ENCODE measurements at places on chromosomes 1 and 21.

DNA sequence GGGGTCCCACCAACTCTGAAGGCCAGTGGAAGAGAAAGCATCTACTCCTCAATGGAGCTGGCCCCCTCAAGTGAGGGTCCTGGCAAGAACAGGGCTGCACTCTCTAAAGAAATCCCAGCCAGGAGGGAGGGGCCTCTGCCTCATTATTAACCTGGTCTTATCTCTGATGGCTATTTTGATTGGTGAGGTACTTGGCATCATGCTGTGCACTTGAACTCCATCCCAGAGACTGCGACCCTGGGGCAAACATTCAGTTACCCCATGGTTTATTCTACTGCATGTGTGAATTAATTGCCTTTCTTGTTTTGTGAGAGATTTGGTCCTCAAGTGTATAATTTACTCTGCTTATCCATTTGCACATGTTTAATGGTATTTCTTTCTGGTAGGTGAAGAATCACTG is 55.0 kb upstream of the ETV3 start:
- H3K4me3 ChIP-seq, result no peak overlapping the region
- H3K36me3 ChIP-seq, result no peaks in the 10 kb centered on the region
- peaks cover 6% of the 10 kb centered on the region for H3K4me1 ChIP-seq
- DNase-seq, result no peak
- H3K27ac ChIP-seq, result no peak overlapping the region

GRCh38 chr1:224542783-224543440 is 73.2 kb upstream of the CNIH3 start:
- no peaks in the 10 kb centered on the region for H3K27me3 ChIP-seq
- H3K36me3 ChIP-seq, result no peaks in the 10 kb centered on the region
- no peak for DNase-seq
- no peak overlapping the region for H3K4me3 ChIP-seq

DNA sequence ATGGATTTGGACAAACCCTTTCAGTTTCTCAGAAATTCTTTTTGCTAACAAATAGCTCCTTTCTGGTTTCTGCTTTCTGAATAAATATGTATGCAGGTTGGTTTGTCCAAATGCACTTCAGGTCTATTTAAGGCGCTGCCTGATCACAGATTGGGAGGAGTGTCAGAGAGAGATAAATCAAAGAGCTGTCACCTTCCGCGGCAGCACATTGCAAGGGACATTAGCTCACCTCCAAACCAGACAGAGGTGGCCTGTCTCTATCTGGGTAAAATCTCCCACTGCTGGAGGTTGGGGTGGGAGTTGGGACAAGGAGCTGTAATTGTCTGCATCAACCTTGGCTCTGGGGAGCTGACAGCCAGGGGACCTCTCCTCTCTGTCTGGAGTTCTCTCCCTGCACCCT is 25.2 kb downstream of the PRAMEF20 start:
- H3K4me1 ChIP-seq, result no peaks in the 10 kb centered on the region
- no peaks in the 10 kb centered on the region for H3K36me3 ChIP-seq
- no peak overlapping the region for H3K27ac ChIP-seq
- no peak for DNase-seq
- H3K27me3 ChIP-seq, result no peaks in the 10 kb centered on the region

GRCh38 chr21:15408089-15408488 is 321.7 kb upstream of the USP25 start:
- H3K27me3 ChIP-seq, result no peaks in the 10 kb centered on the region
- no peak overlapping the region for H3K4me3 ChIP-seq
- no peak overlapping the region for H3K27ac ChIP-seq
- no peaks in the 10 kb centered on the region for H3K36me3 ChIP-seq
- H3K4me1 ChIP-seq, result no peaks in the 10 kb centered on the region
- DNase-seq, result no peak

DNA sequence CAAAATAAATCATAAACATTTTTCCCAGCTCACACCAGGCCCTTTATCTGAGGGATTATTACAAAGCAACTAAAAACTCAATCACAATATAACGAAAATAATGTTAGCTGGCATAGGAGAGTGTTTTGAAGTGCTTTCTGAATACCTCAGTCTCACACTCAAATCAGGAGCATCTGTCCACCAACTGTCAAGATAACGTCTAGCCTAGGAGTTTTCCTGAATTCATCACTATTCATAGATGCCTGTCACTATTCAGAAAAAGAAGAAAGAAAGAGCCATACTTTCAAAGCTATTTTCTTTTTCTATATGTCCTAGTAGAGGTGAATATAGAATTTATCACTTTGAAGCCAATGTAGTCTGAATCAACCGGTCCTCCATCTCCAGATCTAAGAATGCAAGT is 127.0 kb downstream of the AKT3 start:
- DNase-seq, result no peak
- no peaks in the 10 kb centered on the region for H3K27me3 ChIP-seq
- H3K36me3 ChIP-seq, result no peaks in the 10 kb centered on the region
- H3K4me1 ChIP-seq, result no peaks in the 10 kb centered on the region

GRCh38 chr21:21436012-21436534 is 437.9 kb downstream of the NCAM2 start:
- H3K4me1 ChIP-seq, result no peaks in the 10 kb centered on the region
- no peaks in the 10 kb centered on the region for H3K36me3 ChIP-seq
- H3K27me3 ChIP-seq, result no peaks in the 10 kb centered on the region
- DNase-seq, result no peak
- no peak overlapping the region for H3K4me3 ChIP-seq

DNA sequence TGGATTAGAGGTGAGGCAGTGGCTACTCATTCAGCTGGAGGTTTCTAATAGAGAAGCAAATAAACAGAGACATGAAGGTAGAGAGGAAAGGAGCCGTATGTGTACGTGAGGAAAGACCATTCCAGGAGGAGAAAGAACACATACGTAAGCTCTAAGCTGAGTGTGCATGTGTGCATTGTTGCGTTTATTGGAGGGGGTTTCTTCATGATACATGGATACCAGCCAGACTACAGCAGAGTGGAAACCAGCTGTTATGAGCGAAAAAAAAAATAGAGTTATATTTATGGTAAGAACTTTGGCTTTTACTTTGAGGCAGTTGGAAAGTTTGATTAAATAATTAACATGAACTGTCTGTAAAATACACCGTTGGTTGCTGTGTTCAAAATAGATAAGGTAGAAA is 173.4 kb upstream of the RGS18 start:
- H3K27me3 ChIP-seq, result no peaks in the 10 kb centered on the region
- no peak overlapping the region for H3K27ac ChIP-seq
- DNase-seq, result no peak
- no peaks in the 10 kb centered on the region for H3K4me1 ChIP-seq

GRCh38 chr1:185132534-185132933 is 24.2 kb downstream of the TRMT1L start:
- no peak overlapping the region for H3K27ac ChIP-seq
- peaks cover 28% of the 10 kb centered on the region for H3K36me3 ChIP-seq
- H3K27me3 ChIP-seq, result no peaks in the 10 kb centered on the region

DNA sequence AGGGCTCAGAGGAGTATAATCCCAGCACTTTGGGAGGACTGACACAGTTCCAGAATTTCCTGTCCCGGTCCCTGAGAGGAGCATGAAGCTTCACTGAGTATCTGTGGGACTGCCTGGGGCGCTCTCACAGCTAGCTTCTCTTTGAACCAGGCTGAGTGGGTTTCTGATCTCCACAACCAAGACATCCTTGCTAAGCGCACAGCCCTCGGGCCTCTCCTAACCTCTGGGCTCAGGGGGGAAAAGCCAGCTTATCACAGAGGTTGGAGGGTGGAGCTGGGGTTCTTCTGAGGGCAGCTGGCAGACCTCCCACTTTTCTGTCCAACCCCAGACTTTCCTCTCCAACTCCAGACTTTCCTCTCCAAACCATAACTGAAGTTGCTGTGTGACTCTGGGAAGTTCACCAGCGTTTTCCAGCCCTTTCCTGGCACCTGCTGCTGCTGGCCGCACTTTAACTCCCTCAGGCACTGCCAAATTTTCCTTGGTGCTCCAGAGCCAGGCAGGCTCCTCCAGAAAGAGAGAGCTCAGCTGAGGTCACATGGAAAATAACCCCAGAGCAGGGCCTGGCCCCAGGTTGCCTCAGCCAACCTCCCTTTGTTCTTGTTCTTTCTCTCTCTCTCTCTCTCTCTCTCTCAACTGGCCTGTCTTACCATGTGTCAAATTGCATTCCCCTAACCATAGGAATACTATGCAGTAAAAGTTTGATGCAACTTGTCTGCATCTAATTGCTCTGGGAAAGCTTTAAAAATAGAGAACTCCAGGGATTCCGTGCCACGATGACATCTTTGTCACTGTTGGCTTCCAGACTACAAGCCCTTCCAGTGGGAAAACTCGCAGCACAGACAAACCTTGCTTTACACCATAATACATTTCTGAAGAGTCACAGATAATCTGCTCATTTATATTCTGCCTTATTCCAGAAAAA is 49.5 kb downstream of the OLFML2B start:
- DNase-seq, result no peak
- peaks cover 32% of the 10 kb centered on the region for H3K4me1 ChIP-seq
- no peak overlapping the region for H3K4me3 ChIP-seq
- no peaks in the 10 kb centered on the region for H3K27me3 ChIP-seq

DNA sequence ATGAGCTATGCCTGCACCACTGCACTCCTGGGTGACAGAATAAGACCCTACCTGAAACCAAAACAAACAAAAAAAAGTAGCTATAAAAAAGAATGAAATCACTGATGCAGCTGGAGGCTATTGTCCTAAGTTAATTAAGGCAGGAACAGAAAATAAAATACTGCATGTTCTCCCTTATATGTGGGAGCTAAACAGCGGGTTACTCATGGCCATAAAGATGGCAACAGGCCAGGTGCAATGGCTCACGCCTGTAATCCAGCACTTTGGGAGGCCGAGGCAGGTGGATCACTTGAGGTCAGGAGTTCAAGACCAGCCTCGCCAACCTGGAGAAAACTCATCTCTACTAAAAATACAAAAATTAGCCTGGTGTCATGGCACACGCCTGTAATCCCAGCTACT is 152.7 kb downstream of the PIK3R3 start:
- DNase-seq, result no peak
- H3K4me1 ChIP-seq, result no peaks in the 10 kb centered on the region
- no peaks in the 10 kb centered on the region for H3K36me3 ChIP-seq
- no peak overlapping the region for H3K27ac ChIP-seq
- H3K4me3 ChIP-seq, result no peak overlapping the region

- no peaks in the 10 kb centered on the region for H3K4me1 ChIP-seq
- no peak overlapping the region for H3K4me3 ChIP-seq
- DNase-seq, result no peak
- H3K36me3 ChIP-seq, result no peaks in the 10 kb centered on the region
Measured at GRCh38 chr1:37622131-37622530, 12.6 kb downstream of the RSPO1 start.

GRCh38 chr1:83545066-83545862 is 453.7 kb downstream of the TTLL7 start:
- no peaks in the 10 kb centered on the region for H3K36me3 ChIP-seq
- no peaks in the 10 kb centered on the region for H3K4me1 ChIP-seq
- DNase-seq, result no peak
- no peak overlapping the region for H3K27ac ChIP-seq

DNA sequence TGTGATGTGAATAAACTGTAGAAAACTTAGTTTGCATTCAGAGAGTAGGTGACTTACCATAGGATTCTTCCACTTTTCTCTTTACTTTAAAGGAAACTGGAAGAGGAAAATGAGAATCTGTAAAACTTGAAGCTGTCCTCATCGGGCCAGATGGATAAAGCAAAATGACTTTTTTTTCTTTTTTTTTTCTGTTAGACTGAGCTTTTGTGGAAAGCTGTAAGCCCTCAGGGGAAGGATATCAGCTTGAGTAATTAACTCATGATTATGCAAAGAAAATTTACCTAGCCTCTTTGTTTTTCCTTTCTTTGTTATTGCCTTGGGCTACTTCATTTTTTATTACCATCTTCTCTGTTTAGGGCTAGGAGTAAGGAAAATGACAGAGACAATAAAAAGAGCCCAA is 53.4 kb downstream of the DPH5 start:
- no peak for DNase-seq
- no peaks in the 10 kb centered on the region for H3K4me1 ChIP-seq
- no peak overlapping the region for H3K4me3 ChIP-seq
- H3K27ac ChIP-seq, result no peak overlapping the region
- H3K36me3 ChIP-seq, result peaks cover under 1% of the 10 kb centered on the region

DNA sequence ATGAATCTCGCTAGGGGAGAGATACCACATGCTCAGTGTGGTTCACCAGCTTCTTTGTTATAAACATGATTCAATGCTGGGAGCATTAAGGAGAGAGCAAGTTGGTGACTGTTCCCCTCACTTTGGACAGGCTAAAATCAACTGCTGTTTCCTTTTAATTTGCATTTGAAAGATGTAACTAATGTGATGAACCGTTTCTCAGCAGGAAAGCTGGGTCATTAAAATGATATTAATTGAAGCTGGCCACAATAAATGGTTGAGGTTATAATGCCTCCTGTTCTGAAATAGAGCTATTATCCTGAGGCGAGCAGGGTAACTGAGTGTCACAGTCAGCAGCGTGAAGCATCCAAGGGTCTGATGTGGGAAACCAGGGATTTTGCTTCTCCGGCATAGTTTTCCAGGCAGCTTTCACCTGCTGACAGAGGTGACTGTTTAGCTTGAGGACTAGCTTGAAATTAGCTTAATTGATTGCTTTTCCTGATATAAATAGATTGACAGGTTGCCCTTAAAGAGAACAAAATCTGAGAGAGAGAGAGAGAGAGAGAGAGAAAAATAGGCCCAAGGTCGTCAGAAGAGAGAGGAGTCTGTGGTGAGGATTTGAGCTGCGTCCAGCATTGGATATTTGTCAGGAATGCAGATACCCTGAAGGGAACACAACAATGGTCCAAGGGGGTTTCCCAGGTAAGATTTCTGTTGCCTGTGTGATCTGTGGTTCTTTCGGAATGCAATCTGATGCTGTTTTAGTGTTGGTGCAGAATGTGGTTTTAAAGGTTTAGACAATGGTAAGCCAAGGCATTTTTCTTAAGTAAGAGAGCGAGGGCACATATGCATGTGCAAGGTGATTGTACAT is 209.7 kb downstream of the PATJ start:
- peak; percentile 15 for DNase-seq
- H3K36me3 ChIP-seq, result no peaks in the 10 kb centered on the region
- H3K27ac ChIP-seq, result peak overlapping the region; percentile 68
- no peaks in the 10 kb centered on the region for H3K27me3 ChIP-seq

GRCh38 chr1:10651793-10652192 is 144.7 kb downstream of the CASZ1 start:
- H3K36me3 ChIP-seq, result peaks cover 72% of the 10 kb centered on the region
- H3K27ac ChIP-seq, result no peak overlapping the region
- peaks cover 34% of the 10 kb centered on the region for H3K4me1 ChIP-seq
- no peak for DNase-seq
- H3K27me3 ChIP-seq, result peaks cover 10% of the 10 kb centered on the region

GRCh38 chr1:55275151-55275748 is 60.1 kb upstream of the USP24 start:
- DNase-seq, result peak; percentile 82
- peaks cover 21% of the 10 kb centered on the region for H3K4me1 ChIP-seq
- H3K4me3 ChIP-seq, result no peak overlapping the region
- H3K27ac ChIP-seq, result peak overlapping the region; percentile 72
- H3K36me3 ChIP-seq, result no peaks in the 10 kb centered on the region
- no peaks in the 10 kb centered on the region for H3K27me3 ChIP-seq

DNA sequence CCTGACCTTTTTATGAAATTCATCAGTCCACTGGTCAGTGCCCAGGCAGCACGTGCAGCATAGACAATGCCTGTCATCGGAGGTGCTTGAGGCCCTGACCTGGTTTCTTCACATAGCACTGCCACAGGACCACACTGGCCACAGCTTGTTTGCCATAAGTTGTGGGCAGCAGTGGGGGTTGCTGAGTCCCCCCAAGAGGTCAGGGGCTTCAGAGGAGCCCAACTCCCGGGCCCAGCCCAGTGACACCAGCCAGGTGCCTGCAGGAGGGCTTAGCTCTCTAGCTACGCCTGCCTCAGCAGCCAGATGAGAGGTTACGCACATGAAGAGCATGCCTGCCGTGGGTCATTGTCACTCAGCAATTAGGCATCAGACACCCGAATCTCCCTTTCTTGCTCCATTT is 41.6 kb downstream of the UBASH3A start:
- H3K27ac ChIP-seq, result no peak overlapping the region
- DNase-seq, result no peak
- H3K4me1 ChIP-seq, result no peaks in the 10 kb centered on the region
- no peak overlapping the region for H3K4me3 ChIP-seq
